Fibroblast of skin of right biceps (primary cell): ENCODE measurements at places on chromosomes 7 and 10.

DNA sequence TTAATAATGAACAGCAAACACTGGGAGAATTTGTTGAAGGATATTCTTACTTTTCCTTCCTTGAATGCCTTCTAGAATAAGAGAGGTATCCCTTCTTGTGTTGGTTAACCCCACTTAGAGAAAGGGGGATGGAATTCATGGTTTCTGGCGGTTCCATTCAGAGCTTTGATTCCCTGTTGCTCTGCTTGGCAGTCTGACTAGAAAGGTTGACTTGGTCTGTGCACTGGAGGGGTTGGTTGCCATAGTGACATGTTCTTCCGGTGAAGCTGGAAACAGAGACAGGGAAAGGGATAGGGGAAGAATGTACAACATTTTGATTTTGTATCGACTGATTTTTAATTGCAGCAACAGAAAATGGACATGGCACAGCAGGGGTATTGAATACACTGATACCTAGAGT lies 2.5 kb downstream of the TMEM178B start:
- DNase-seq: no peak

GRCh38 chr10:96789571-96790108 lies 42.5 kb upstream of the LCOR start:
- DNase-seq: peak; percentile 41

- DNase-seq: peak; percentile 49
These were observed 4.8 kb upstream of the ZNF783 start for GRCh38 chr7:149257146-149257545.

GRCh38 chr10:15037691-15038090 lies 6.1 kb upstream of the OLAH start:
- DNase-seq: no peak

GRCh38 chr10:127496035-127496434 lies 53.1 kb upstream of the NPS start:
- DNase-seq: no peak
